RKO (cell line): ENCODE measurements at places on chromosomes 3 and 15.

DNA sequence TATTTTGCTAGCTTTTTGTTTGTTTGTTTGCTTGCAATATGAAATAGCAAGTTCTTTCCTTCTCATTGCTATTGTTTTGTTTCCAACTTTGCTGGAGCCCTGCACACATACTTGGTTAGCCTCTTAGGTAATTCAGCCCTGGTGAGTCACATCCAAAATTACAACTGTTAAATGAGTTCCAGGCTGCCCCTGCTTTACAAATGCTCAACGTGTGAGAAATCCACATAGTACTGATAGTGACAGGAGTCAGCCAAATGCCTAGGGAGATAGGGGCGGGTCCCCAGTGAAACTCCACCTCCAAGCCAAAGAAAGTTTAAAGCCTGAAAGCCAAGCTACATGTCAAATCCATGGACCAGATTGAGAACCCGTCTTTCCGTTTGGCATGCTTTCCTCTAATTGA lies 81.3 kb upstream of the RNF7 start:
- DNase-seq = no peak

GRCh38 chr3:156311431-156311830 lies 191.1 kb downstream of the KCNAB1 start:
- no peak for DNase-seq

- DNase-seq = no peak
These were observed 175.2 kb upstream of the ZPLD1 start for GRCh38 chr3:102259663-102260062.

- no peak for DNase-seq
These were observed 1119.6 kb downstream of the ZPLD1 start for GRCh38 chr3:103554451-103554850.

GRCh38 chr3:113896930-113897329 lies 50.9 kb upstream of the ZDHHC23 start:
- no peak for DNase-seq

- DNase-seq = no peak
These were observed 251.7 kb downstream of the GRM7 start for GRCh38 chr3:7112523-7113056.

DNA sequence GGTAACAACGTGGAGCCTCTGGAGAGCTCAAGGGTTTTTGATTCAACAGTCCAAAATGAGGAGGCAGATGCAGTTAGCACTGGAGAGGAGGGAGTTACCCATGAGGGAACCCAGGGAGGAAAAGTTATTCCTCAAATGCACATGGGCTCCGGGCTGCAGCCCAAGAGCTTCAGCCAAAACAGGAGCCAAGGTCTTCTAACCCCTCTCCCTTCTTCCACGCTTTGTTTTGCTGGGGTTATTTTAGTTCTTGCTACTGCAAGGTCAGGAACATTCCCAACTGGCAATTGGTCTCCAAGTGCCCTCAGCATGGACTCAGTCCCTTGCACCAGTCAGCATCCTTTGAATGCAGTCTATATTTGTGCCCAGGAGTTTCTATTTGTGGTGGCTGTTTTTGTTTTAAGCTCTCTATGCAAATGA lies 90.0 kb downstream of the TGFBR2 start:
- DNase-seq = no peak

GRCh38 chr3:27688053-27688452 lies 34.1 kb downstream of the EOMES start:
- no peak for DNase-seq

- DNase-seq = peak; percentile 38
These were observed 77.9 kb downstream of the RPN1 start for GRCh38 chr3:128572644-128573105.

DNA sequence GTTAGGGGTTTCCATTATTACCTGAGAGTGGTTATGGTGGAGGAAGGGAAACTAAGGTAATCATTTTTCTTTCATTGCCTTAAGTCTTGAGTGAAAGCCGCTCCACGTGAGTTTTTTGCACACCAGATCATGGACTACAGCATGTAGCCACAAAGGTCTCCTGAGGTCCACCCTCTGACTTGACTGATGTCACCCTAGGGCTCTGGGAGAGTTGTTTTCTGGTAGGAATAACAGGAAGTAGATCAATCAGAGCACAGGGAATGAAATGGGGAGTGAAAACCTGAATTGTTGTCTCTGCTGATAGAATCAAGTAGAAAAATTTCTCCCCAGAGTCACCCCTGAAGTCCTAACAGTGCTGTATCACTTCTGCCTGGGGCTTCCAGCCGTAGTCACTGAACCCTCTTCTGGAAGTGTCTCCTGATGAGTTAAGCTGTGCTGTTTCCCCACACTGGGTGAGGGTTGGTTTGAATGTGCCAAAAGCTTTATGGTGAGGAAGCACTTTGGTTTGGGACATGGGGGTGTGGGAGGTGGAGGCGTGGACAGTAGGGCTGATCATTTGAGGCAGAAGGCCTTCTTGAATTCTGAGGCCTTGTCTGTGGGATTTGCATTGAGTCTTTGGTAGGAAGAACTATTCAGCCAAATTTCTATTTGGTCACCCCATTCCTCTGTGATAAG lies 64.3 kb downstream of the SLCO3A1 start:
- no peak for DNase-seq

- DNase-seq = no peak
These were observed 107.2 kb upstream of the LRRC3B start for GRCh38 chr3:26515351-26515750.

GRCh38 chr15:51051776-51052175 lies 42.9 kb downstream of the TNFAIP8L3 start:
- DNase-seq = no peak

- DNase-seq = no peak
These were observed 49.2 kb upstream of the TMEM115 start for GRCh38 chr3:50408443-50408944.

- DNase-seq = no peak
These were observed 382 bp upstream of the POMGNT2 start for GRCh38 chr3:43106293-43106628.

- no peak for DNase-seq
These were observed 805.8 kb downstream of the PLOD2 start for GRCh38 chr3:145355206-145355605.

- DNase-seq = no peak
These were observed 138.9 kb upstream of the RORA start for GRCh38 chr15:61367953-61368352.

DNA sequence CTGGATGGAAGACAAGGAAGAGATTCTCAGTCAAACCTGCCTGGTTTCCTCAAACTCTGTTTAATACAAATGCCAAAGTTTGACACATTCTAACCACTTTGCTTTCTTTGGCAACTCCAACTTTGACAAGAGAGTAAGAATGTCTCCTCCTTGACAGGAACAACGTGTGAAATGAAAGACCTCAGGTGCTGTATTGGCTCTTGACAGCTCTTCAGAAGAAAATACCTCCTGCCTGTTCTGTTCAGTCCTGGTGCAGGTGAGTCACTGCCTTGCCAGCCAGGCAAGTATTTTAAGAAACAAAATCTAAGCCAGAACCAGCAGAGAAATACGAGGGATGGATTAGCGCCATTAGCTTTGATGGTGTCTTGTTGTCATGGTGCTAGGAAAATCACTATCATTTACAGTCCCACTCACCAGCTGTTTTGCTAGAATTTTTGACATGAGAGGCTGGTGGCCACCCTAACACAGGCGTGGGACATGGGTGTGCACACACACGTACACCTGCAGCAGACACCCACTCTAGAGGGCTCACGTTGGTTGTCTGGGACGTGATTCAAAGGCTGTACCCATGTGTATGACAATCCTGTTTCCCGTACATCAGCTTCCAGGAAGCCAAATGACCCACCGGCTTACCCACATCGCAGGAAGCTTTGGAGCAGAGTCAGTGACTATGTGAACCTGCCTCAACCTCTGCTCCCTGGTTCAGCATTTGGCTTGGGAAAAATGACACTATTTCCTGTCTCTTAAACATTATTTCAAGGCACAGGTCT lies 60.4 kb downstream of the CCNL1 start:
- no peak for DNase-seq

- no peak for DNase-seq
These were observed 10.0 kb downstream of the NT5DC2 start for GRCh38 chr3:52523386-52524257.

- no peak for DNase-seq
These were observed 152.8 kb downstream of the KCNAB1 start for GRCh38 chr3:156273111-156273694.

DNA sequence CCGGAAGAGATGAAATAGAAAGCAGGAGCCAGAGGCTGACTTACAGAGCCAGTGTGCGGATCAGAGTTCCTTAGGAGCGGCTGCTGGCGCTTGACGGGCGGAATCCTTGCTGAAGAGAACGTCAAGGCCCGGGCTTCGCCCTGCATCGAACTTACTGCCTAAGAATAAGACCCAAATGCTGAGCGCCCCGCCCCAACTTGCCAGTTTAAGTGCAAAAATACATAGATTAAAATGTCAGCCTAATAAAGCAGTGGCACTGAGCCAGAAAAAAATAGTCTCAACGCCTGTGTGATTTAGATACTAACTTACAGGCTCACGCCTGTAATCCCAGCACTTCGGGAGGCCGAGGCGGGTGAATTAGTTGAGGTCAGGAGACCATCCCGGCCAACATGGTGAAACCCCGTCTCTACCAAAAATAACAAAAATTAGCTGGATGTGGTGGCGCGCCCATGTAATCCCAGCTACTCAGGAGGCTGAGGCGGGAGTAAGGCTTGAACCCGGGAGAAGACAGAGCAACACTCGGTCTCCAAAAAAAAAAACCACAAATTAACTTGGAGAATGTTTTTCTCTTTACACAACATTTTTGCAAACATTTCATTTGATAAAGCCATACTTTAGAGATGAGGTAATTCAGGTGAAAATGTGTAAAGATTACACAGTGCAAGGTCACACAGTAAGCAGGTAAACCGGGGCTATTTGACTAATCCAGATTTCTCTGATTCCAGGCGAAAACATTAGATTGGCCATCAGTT lies 1.2 kb upstream of the UBP1 start:
- DNase-seq = no peak

GRCh38 chr3:113169891-113170452 lies 41.4 kb upstream of the BOC start:
- no peak for DNase-seq

- no peak for DNase-seq
These were observed 1.1 kb upstream of the TPM1 start for GRCh38 chr15:63041402-63041973.

- no peak for DNase-seq
These were observed 505.6 kb upstream of the THBS1 start for GRCh38 chr15:39075311-39075710.

DNA sequence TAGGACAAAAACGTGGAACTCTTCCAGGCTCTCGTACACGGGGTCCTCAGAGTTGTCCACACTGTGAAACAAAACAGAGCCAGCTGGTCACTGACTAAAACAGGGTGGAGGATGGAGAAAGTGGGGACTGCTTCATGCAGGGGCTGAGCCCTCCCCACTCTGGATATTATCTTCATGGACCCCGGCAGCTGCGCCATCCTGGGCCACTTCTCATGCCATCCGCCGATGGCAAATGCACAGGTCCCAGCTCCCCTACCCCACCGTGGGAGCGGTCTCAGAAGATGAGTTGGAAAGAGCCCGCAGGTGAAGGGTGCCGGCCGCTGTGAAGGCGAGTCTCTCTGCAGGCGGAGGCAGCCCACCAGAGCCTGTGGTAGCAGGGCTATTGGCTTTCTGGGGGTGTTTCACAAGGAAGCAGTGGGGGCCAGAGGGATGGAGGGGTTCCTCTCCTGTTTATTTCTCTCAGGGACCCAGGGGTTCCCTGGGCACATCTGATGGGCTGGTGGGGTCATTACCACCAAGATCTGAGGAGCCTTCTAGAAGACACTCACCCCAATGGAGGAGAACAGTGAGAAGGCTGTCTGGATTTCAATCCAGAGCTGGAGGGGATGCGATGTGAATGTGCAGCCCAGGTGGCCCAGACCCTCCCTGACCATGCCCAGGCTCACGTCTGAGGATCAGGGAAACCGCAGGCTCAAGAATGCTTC lies 177.3 kb downstream of the KLF13 start:
- no peak for DNase-seq

GRCh38 chr3:38805004-38805403 lies 11.0 kb downstream of the SCN10A start:
- DNase-seq = no peak

DNA sequence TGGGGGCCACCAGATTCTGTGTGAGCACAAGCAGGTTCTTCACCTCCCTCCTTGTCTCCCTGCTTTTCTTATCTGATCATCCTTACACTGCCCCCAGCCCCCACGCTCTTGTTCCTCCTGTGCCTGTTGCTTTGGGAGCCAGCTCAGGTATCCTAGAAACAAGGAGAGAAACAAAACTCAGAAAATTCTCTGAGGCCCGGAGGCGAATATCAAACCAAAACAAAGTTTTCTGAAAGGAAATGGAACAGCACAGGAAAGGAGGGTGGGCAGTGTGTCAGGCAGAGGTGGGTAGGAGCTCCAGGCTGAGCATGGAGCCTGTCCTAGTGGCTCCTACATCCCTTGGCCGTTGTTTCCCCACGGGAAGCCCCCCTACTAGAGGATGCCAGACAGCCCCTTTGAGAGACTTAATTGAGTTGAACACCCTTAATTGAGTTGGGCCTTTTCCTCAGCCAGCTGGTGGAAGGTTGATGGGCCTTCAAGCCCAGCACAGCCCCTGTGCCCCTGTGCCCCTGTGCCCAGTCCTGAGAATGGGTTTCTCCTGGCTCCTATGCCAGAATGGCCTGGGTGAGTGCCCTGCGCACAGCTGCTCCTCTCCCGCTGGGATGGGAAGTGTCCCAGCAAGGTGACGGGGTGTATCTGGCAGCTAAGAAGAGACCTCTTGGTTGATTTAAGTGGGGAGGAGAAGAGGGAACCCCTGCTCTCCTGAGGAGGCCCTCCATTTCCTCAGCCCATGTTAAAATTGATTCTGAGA lies 22.8 kb upstream of the JMJD7 start:
- DNase-seq = no peak

DNA sequence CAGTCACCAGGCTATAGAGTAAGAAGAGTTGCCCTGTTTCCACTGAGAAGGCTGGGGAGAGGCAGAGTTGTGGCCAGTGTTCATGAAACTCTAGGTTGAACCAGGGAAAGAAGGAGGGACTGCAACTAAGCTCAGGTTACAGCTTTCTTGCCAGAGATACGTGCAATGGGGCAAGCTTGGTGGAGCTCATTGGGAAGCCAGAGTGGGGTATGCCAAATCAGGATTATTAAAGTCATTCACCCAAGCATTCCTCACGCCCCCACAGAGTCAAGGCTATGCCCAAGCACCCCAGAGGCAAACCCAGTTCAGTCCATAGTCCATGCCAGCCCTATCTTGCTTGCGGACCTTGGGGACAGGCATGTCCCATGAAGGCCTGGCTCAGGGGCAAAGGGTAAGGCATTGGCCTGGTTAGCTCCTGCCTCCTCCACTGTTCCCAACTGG lies 17.6 kb downstream of the SLC6A20 start:
- DNase-seq = no peak

DNA sequence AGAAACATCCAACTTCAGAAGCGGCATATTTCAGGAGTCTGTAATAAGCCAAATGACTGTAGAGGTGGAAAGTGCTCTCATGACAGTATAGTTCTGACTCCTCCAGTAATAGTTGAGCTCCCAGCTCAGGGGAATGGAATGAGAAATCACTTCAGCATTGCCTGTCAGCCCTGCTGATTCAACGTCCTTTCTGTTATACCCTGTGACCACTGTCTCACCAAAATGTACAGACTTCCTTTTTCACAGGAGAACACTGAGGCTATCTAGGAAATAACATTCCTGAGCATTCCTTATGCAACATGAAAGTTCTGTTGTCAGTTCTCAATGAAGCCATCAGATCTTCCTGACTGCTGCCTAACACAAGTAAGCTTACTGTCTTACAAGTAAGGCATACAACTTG lies 284.5 kb upstream of the MME start:
- peak; percentile 92 for DNase-seq

GRCh38 chr3:171468296-171468906 lies 8.2 kb upstream of the TNIK start:
- DNase-seq = no peak
